ENCODE measurements at places on chromosomes 3 and 15.

DNA sequence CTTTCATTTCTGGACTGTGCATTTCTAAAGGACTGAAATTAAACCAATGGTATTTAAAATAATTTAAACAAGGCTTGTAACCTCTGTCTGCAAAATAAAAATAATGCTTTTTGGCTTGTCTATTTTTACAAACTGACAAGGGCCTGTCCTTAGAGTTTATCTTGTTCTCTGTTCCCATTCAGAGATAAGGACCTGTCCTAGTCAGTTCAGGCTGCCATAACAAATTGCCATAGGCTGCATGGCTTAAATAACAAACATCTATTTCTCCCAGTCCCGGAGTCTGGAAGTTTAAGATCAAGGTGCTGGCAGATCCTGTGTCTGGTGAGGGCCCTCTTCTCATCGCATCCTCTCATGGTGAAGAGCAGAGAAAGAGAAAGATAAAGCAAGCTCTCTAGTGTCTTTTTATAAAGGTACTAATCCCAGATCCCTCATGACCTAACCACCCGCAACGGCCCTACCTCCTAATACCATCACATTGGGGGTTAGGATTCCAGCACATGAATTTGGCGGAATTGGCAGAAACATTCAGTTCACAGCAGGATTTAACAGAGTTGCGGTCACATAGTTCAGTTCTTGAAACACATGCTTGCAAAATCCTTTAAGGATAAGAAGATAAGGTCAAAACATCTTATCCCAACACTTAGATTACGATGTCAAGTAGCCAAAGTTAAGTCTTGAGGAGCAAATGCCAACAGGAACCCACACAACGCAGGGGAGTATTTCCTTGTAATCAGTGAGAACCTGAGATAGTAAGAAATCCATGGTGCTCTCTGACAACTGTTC lies 17.8 kb downstream of the KBTBD8 start:
- DNase-seq: no peak

DNA sequence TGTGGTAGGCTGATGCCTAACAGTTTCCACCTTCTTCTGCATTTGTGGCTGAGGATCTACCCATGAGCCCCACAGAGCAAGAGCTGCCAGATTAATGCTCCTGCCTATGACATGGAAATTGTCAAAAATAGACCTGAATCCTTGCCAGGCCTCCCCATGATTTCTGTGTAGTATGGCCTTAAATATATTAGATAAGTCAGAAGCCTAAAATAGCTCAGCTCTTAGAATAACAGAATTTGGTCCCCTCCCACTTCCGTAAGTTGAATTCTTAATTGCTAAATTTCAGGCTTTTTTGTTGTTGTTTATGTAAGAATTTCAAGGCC lies 129.0 kb downstream of the SERPINI1 start:
- DNase-seq: no peak

DNA sequence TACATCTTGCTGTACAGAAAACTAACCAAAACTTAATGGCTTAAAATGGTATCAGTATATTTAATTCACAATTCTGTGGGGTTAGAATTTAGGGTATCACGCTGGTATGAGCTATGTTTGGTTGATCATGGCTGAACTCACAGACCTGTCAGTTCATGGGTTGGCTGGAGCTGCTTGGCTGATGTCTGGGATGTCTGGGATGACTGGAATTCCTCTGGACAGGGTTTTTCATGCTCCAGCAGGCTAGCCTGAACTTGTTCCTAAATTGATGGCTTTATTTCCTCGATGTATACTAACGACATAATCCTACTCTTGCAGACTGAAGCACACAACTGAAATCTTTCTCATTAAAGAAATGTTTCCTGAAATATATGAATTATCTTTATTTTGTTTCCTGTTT lies 338.9 kb upstream of the GBE1 start:
- DNase-seq: no peak

DNA sequence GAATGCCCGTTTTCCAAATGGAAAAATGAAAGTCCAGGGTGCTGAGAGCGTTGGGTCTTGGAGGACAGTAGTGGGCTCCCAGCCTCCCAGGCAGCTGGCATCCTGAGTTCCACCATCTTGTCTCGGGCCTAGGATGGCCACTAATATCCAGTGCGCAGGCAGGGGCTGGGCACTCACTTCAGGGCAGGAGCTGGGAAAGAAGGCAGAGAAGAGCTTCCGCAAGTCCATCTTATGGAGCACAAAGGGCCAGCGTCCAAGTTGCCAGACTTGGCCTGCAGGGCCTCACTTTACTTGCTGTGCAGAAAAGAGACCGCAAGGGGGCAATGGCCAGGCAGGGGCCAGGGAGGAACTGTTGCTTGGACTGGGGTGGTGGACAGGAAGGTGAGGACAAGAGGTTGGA lies 46.1 kb downstream of the IQSEC1 start:
- DNase-seq: no peak

GRCh38 chr15:100464256-100464655 lies 64.5 kb downstream of the CERS3 start:
- DNase-seq: no peak
